D341Med (cell line): ENCODE measurements at places on chromosomes 5 and 9.

DNA sequence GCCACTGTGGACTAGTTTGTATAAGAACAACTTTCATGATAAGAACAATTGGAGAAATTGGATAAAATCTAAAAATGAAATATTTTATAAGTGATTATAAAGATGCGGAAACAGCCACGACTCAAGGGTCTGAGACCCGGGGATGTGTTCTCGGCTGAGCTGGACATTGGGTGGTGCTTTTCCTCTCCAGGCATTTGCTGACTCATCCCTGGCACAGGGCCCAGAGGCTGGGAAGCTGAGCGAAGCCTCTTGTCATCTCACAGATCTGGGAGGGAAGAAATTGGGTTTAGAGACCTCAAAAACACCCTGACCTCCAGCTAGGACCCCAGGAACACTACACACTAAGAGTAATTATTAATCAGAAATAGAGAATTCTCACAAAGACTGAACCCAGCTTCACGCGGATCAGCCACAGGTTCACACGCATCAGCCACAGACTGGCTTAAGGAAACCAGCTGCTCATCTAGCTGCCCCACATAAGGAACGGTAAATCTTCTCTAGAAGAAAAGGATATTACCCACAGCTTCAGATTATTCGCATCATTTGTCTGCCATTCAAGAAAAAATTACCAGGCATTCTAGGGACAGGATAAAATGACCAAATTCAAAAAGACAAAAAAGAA is 2.8 kb upstream of the OR2V1 start:
- DNase-seq, result no peak

GRCh38 chr5:169717288-169717687 is 80.2 kb downstream of the DOCK2 start:
- no peak for DNase-seq

- DNase-seq, result no peak
These were observed 773.0 kb downstream of the MTRR start for GRCh38 chr5:8641786-8642505.

GRCh38 chr5:164326219-164326618 is 820.8 kb downstream of the MAT2B start:
- no peak for DNase-seq

DNA sequence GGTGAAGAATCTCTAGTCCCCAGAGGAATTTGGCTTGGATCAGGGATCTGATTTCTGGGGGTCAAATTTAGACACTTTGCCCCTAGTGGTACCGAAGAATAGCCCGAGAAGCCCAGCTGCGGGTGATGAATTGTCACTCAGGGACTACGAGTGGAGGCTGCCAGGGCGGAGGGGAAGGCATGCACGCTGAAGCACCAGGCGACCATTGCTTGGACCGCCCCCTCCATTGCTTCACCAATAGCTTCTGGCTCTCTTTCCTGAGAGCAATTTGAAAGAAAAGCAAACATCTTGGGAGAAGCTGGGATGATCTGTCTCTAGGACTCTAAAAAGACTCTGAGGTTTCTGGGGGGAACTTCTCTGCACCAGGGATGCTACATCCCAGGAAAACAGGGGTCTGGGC is 137.6 kb downstream of the CRB2 start:
- DNase-seq, result no peak

GRCh38 chr9:113620377-113621161 is 157.0 kb downstream of the RGS3 start:
- DNase-seq, result no peak

DNA sequence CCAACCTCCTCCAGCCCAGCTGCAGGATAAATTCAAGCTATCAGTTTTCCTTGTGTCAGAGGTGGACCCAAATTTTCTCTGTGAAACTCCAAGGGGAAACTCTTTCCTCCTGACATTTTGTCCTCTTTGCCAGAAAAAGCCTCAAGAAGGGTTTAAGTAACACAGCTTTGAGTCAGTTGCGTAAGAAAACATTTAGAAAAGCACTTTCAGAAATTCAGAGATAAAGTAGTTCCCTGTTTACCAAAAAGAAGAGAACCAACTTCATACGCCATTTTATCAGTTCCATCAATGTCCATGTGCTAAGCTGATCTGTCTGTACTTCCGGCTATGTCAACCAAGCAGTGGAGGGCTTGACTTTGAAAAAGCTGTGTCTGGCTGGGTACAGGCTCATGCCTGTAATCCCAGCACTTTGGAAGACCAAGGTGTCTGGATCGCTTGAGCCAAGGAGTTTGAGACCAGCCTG is 19.9 kb upstream of the SUSD1 start:
- DNase-seq, result no peak

DNA sequence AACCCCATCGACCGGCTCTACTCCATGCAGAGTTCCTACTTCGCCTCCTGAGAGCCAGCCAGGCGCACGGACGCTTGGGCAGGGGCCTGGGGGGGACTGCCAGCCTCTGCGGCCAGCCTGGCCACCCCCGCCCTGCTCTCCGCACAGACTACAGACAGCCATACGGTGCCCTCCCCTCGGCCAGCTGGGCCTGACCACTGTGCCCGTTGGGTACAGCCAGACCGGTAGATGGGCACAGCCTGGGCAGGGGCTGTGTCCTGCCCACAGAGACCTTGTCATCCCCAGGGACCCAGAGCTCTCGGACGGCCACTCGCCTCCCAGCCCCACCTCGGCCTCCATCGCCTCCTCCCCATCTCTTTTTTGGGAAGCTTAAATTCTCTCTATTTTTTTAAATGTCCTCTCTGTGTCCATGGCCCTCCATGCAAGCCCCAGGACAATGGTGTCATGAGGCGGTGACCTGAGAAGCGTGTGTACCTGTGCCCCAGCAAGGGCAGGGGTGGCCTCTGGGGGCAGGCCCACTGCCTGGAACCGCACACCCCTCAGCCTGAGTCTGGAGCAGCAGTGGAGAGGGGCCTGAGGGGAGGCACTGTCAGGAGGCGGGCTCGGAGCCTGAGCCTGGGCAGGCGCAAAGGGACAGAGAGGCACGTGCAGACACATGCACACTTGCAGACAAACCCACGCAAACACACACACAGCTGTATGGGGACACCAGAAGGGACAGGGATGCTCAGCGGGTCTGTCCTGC is 82.8 kb downstream of the LMX1B start:
- no peak for DNase-seq

DNA sequence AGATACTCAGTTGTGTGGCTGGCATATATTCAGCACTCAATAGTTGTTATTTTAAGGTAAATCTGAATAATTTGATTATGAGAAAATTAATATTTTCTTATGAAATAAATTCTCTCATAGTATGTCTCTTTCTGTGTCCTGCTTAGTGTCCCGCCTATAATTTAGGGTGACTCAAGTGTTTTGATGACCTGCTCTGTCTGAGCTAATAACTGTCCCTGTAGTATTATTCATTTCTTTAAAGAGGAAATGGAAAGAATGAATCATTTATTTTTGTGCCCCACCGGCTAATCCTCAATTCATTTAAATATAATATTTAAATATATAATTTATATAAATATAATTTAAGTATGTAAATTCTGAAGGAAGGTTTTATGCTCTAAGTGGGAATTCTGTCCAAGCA is 4.1 kb downstream of the SLC1A1 start:
- no peak for DNase-seq

DNA sequence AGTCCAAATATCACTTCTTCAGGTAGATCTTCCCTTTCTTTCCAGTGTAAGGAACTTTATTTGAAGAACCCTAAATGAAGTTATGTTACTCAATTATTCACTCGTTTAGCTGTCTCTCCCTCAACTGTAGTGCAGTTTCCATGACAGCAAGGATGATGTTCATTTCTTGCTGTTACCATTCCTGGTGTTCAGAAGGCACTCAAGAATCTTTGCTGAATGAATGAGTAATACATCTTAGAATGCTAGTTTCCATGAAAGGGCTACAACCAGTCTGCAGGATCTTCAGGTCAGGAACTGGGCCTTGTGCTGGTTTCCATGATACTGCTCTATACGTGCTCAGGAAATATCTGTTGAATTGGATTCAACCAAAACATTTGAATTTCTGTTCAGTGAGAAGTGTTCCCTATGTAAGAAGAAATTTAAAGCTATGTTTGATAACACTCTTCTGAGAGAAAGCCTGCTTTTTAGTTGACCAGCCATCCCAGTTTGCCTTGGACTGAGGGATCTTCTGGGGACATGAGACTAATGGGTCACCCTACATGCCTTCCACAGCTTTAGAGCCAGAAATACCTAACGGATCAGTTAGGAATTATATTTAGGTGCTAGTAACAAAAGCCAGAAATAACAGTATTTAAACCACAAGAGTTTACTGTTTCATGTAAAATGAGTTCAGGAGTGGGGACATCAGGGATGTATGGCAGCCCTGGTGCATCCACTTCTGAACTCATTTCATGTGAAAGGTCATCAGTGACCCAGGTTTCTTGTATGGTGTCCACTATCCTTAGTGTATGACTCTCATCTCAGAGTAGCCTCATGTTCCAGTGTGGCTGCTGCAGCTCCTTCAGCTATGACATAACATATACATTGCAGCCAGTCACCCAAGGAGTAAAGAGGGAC is 500.1 kb upstream of the SGCD start:
- DNase-seq, result no peak

DNA sequence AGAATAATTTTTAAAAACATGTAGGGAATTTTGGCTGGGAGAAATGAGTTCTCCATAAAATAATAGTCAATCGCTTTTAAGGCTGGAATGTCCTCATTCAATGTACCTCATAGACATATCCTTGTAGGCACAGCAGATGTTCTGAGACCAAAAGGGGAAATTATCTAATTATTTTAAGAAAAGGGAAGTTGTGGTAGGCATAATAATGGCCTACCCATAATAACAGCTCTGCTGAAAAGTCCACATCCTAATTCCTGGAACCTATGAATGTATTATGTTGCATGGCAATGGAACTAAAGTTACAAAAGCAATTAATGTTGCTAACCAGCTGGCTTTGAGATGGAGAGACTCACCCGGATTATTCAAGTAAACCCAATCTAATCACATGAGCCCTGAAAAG is 216.1 kb downstream of the TRIM36 start:
- no peak for DNase-seq

GRCh38 chr5:132729896-132730295 is 7.5 kb downstream of the KIF3A start:
- no peak for DNase-seq

- DNase-seq, result no peak
These were observed 36.8 kb downstream of the EGR1 start for GRCh38 chr5:138502121-138502520.

- DNase-seq, result no peak
These were observed 254.9 kb downstream of the ACTL7B start for GRCh38 chr9:108600896-108601295.

DNA sequence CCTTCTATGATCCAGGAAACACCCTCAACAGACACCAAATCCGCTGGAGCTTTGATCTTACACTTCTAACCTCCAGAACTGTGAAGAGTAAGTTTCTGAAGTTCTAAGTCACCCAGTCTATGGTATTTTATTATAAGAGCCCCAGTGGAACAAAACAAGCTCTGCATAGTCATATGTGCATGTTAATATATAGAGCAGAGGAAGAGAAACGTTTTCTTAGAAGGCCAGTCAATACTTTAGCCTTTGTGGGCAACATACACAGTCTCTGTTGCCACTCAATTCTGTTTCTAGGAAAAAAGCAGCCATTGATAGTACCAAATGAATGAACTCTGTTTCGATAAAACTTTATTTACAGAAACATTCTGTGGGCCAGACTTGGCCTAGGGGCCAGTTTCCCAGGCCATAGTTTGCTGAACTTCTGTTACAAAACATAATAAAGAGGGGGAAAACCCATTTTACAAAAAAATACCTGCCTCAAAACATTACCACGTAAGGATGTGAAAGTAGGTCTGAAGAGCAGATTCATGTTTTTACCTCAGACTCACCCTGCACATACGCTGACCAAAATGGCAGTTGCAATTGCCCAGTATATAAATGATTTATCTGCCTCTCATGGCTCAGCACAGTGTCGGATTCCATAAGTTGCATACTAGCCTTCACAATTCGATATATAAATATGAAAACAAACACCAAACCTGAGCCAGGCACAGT is 350.5 kb downstream of the SLIT3 start:
- DNase-seq, result no peak
